ENCODE measurements at places on chromosomes 4 and X.

DNA sequence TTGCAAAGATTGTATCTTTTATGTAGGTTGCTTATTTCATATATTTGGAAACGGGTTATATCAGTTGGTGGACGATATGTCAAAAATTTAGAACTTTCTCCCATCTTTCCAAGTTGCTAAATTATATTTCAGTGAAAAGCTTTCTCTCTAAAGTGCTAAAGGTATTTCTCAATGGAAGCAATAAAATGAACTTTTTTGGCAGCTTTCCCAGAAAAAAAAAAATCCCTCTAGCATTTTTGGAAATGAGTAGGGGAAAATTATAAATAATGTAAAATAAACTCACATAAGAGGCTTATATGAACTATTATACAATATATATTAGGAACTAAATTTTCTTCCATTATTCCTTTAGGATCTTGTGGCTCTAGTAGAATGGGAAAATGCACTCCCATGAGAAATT is 152.2 kb downstream of the GRID2 start:
- no peak for DNase-seq

- no peak for DNase-seq
Observed at GRCh38 chrX:40759374-40759773, 24.0 kb upstream of the MED14 start.

DNA sequence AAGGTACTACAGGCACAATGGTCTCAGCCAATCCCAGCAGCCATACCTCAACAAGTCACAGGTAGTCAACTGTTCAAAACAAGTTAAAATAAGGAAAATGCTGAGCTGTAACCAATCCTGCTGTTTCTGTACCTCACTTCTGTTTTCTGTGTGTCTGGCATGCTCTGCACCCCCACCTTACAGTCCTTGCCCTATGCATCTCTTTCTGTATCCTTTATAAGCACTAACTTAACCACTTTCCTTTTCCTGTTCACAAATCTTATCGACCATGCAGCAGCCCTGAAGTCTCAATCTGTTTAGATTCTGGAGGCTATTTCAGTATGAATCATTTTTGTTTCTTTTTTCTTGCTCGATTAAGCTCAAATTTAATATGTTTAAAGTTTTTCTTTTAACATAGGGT is 12.5 kb upstream of the FAM13A start:
- no peak for DNase-seq

DNA sequence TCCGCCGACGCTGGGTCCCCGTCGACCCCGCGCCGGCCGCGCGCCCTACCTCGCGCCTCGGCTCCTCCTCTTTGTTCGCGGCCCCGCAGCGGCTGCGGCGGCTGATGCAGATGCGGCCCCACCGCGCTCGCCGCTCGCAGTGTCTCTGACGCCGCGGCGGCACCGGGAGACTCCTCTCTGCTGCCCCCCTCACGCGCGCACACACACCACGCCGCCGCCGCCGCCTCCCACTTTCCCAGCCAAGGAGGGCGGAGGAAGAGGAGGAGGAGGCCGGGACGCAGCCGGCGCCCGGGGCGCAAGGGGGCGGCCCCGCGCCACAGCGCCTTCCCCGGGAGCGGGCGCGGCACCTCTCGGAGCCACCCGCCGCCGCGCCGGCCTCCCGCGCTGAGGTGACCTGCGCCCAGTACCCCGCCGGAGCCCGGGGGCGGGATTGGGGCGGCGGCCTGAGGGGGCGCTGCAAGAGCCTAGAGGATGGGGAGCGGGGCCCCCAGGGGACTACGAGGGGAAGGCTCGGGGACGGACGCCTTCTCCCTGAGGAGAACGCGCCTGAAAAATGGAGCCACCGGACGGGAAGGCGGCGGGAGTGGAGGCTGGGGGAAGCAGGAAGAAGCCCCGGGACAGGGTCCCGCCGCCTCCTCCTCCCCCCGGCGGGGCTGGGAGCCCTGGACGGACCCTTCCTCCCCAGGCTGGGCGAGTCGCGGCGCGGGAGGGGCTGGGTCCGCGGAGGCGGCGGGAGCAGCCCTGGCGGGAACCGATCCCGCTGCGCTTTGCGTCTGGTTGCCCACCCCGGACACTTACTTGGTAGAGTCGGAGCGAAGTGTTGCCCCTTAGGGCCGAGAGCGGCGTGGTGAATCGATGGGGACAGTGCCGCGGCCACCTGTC is at the start of gene SH3RF1:
Gene SH3RF1, minus strand, starts transcription at position 147 of the 882 bp plus-strand sequence. CDS start 1,744 bp downstream, outside the sequence.
- DNase-seq = peak; percentile 60

DNA sequence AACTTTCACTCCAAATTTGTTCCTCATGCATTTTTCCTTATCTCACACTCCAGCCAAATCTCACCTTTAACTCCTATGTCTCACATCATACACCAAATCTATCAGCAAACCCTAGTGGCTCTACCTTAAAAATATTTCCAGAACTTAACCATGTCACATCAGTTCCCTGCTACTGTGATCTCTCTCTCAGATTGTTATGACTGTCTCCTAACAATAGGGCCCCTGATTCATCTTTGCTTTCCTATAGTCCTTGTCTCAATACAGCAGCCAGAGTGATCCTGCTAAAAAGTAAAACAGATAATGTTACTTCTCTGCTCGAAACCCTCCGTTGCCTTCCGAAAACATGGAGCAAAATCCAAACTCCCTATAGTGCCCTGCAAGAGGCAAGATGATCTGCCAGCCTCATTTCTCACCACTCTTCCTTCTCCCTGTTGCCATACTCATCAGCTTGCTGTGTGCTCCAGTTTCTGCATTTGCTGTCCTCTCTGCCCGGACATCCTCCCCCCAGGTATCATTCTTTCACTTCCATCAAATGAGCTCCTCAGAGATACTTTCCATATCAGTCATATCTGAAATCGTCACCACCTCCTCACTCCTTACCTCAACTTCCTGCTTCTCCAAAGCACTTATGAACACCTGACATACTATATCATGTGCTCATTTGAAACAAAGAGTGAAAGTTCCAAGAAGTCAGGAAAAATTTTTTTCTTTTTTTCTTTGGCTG is 293.4 kb upstream of the NR3C2 start:
- DNase-seq = no peak

GRCh38 chrX:103376979-103377324 is 614 bp downstream of the BEX3 start:
- peak; percentile 52 for DNase-seq

DNA sequence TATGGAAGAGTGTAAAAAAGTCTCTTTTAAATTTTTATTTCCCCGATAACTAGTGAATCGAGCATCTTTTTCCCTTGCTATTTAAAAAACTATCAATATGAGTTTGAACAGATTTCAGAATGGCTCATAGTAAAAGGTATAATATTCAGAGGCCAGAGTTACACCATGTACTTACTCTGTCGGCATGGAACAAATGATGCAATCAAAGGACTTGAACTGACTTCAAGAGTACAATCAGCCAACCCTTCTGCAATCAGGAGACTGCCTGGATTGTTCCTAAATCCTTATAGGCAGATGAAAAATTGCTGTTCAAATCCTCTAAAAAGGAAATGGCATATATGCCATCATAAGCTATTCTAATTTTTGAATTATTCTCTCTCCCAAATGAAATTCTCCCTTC is 273.3 kb downstream of the SH2D1A start:
- DNase-seq = no peak

DNA sequence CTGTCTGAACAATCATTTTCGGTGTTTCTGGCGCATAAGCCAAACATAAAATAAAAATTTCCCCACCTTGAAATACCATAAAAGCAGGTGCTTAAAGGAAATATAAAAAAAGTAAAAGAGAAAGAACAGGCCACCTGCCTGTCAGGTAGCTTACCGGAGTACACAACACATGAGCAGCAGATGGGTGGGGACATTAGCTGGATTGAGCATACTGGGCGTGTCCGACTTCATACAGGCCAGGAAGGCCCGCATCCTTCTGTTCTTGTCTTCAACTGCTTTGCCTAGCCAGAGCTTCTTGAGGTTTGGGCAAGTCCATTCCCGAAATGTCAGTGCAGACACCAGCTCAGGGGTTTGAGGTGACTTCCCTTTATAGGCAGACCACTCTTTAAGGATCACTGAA is 66.7 kb downstream of the FAM120C start:
- DNase-seq = no peak

DNA sequence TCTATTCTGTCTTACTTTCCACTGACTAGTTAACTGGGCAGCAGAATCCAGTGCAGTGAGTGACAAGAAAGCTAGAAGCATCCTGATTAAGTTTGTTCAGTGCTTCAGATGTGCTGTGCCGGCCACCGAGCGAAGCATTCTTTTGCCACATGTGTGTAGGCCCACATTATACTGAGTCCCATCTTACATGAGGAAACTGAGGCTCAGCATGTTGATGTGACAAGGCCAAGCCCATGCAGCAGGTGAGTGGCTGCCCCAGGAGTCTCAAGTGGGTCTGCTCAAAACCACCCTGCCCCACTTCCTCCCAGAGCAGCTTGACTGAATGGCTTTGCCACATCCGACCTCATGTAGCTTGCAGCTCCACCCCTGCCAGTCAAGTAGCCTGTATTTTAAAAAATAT is 50.5 kb downstream of the RHOH start:
- no peak for DNase-seq

GRCh38 chrX:153926858-153927671 is 1.0 kb upstream of the ARHGAP4 start:
- peak; percentile 59 for DNase-seq

DNA sequence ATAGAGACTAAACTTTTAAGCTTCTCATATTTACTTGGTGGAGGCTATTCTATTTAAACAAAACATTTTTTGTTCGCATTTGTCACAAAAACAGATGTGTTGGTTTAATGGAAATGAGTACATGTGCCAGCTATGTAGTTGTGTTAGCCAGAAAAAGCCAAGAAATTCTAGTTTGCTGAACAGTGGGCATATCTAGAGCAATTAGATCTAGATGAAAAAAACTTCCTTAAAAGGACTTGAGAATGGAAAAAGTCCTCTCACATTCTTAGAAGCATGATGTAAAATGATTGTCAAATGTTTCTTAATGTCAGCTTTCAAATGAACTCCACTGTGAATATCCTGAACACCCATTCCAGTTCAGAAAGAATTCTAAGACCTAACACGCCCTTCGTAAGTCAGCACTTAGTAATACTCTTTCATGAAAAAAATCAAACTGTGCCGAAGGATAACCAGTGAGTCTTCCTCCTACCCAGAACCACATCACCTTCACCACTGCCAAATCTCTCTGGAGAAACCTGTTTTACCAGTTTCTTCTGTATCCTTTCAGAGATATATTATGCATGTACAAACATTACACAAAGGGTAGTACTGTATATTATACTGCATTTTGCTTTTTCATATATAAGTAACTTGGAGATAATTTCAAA is 28.2 kb downstream of the PHKA1 start:
- no peak for DNase-seq

DNA sequence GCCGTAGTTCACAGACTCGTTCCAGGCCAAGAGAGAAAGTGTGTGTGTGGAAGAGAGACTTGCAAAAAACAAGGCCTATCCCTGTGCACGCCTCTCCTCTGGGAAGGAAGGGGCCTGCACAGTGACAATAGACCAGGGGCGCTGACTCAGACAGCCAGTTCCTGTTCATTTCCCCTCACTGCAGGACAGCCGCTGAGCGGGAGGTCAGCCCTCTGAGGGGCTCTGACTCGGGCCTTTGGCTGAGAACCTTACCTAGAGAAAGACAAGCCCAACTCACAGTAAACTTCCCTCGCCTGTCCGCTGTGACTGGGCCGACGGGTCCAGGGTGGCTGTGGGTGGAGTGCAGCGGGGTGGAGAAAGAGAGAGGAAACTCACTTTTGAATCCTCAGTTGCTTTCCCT is 52.1 kb downstream of the RTL5 start:
- no peak for DNase-seq

DNA sequence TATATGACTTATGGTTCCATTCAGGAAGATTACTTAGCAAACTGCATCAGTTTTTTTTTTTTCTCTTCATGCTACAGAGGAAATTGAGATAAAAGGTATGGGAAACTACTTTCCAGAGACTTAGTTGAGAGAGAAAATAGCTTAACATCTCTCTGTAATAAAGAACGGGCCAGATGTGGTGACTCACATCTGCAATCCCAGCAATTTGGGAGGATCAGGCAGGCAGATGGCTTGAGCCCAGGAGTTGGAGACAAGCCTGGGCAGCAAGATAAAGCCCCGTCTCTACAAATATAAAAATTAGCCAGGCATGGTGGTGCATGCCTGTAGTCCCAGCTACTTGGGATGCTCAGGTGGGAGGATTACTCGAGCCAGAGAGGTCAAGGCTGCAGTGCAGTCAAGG is 271.2 kb upstream of the TENM3 start:
- DNase-seq = no peak

DNA sequence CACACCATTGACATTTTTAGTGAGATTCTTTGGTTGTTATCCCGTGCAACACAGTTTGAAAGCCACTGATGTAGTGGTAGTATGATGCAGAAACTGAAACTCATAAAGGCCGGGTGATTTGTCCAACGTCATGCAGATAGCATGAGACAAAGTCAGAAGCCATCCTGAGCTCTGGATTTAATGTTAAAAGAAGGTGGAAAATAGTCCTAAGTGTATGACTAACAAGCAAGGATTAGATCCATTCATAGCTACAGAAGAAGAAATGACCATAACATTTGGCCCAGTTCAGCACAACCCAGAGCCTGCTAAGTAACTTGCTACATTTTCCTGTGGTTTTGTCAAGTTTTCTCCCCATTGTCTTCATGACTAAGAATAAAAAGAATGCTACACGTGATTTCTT is 142.4 kb downstream of the AMELX start:
- no peak for DNase-seq

DNA sequence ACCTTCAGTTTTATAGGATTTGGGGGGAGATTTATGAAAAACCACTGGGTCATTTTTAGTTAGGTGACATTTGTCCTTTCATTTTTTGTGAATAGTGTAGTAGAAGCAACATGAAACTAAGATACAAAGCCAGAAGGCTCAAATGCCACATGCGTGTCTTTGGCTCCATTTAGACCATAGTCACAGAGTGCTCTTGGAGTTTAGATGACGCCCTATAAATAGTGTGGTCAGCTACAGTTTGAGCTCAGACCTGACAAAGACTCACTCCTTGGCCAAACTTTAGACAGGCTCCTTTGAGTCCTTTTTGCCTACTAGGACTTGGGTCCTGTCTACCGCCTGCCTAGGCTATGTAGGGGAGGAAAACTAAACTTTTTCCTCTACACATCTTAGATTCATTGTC is 16.8 kb upstream of the PAGE1 start:
- no peak for DNase-seq

GRCh38 chr4:76017056-76017686 is 6.1 kb downstream of the CXCL10 start:
- no peak for DNase-seq

- DNase-seq = no peak
Observed at GRCh38 chr4:148857239-148857972, 415.2 kb upstream of the NR3C2 start.

DNA sequence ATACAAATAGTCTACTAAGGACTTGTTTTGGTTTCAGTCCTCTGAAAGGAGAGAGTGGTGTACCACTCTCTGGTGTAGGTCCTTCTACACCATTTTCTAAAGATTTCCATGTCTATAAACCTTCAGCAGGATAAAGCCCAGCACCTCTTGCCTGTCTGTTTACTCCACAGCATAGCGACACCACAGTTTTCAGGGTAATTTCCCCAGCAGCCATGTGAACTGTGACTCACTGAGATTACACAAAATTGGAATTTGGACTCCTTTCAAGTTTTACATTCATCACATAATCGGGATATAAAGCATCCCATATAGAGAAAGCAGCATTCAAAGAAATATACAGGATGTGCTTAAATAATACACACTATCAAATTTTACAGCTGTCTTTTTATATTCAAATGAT is 229.6 kb downstream of the PRDM5 start:
- no peak for DNase-seq

- no peak for DNase-seq
Observed at GRCh38 chr4:76641351-76641750, 206.3 kb downstream of the SHROOM3 start.

Measured in NCI-H524 (cell line).